Hematopoietic multipotent progenitor cell treated with erythropoietin and hydrocortisone succinate and interleukin-3 and kit ligand, for 4 days (in vitro differentiated cells): ENCODE measurements at places on chromosomes 1 and 21.

GRCh38 chr1:157542676-157543075 lies 9.6 kb downstream of the FCRL5 start:
- DNase-seq: peak; percentile 31

GRCh38 chr1:231421546-231421970 lies 529 bp downstream of the EGLN1 start:
- no peak for DNase-seq

GRCh38 chr1:162319493-162320175 lies 57.0 kb downstream of the SPATA46 start:
- DNase-seq: no peak

GRCh38 chr1:222275001-222275728 lies 272.7 kb downstream of the HHIPL2 start:
- no peak for DNase-seq

DNA sequence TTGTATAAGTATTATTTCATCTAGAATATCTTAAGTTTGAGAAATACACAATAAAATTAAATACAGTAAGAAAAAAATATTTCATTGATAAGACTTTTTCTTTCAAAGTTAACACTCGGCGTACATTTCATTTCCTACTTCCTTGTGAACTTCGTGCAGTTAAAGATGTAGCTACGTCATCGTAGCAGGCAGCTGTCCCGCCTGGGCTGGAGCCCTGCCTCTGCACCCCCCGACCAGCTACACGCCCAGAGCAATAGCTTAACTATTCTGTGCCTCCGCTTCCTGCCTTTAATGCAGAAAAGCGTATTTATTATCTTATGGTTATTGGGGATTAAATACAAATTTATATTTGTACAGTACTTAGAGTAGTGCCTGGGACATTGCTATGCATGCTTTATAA lies 53.5 kb downstream of the CLSTN1 start:
- peak; percentile 38 for DNase-seq

- no peak for DNase-seq
Measured at GRCh38 chr21:32539378-32539777, 45.9 kb downstream of the TCP10L start.

DNA sequence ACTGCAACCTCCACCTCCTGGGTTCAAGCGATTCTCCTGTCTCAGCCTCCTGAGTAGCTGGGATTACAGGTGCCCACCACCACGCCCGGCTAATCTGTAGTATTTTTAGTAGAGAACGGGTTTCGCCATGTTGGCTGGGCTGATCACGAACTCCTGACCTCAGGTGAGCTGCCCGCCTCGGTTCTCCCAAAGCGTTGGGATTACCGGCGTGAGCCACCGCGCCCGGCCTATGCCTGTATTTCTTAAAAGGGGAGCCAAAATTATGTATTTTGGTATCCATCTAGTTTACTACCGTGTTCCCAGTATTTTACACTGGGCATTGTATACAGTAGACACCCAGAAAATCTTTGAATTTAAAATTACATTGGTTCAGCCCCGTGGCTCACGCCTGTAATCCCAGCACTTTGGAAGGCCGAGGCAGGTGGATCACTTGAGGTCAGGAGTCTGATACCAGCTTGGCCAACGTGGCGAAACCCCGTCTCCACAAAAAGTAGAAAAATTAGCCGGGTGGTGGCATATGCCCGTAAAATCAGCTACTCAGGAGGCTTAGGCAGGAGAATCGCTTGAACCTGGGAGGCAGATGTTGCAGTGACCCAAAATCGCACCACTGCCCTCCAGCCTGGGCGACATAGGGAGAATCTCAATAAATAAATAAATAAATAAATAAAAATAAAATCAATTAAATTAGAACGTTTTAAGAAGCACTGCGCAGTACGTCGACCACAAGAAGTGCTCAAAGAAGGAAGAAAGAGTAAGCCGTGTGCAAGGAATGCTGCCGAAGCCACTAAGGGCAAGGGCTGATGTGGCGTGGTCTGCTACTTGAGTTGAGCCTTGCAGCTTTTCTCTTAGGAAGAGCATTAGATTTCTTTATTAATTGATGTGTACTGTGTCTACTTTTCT lies 1.5 kb upstream of the THRAP3 start:
- DNase-seq: no peak

DNA sequence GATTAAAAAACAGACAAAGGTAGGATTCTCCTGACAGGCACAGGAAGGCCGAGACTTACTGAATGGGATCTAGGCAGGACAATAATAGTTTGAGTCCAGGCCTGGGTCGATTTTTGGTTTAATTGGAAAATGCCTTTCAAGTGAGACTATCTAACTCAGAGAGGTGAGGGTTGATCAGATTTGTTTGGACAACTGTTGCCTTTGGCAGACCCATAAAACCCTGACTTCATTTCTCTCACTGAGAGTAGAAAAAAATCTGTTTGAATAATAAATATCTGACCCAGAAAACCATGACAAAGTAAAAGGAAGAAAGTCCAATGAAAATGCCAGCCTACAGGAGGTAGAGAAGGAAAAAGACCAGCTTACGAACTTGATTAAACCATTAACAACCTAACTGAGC lies 12.3 kb upstream of the SLC30A10 start:
- DNase-seq: no peak

DNA sequence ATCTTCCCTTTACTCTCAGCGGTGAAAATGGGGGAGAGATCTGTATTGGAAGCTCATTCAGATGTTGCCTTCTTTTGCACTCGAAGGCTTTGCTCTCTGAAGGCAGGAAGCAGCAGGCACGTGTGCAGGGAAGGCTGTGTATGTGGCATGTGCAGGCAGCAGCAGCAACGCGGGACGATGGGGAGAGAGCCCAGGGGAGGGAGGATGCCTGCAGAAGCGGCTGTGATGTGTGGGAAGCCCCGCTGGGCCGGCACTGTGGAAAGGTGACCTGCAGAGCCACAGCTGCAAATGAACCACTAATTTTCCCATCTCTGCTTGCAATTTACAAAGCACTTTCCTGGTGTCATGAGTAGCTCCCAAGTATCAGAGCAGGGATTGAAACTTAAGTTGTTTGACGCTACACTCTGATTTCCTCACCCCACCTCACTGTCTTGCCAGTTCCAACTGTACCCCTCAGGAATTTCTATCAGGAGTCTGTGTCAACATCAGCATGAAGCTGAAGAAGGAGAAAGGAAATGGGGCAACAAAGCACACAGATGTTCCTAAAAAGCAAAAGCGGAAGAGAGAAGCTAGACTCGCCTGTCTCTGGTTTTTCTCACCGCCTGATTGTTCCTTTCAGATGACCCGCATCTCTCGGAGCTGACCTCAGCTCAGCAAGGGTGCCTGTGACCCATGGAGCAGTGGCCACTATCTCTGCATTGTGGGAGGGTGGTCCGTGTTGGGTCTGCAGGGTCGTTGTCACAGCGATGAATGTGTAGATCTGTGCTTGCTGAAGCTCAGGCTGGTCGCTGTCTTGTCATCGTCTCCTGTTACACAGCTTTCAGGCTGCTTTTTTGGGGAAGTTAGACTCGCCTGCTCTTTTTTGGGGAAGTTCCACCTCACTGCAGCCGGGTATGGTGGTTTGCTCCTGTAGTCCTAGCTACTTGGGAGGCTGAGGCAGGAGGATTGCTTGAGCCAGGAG lies 156.1 kb downstream of the KIF26B start:
- DNase-seq: peak; percentile 84

DNA sequence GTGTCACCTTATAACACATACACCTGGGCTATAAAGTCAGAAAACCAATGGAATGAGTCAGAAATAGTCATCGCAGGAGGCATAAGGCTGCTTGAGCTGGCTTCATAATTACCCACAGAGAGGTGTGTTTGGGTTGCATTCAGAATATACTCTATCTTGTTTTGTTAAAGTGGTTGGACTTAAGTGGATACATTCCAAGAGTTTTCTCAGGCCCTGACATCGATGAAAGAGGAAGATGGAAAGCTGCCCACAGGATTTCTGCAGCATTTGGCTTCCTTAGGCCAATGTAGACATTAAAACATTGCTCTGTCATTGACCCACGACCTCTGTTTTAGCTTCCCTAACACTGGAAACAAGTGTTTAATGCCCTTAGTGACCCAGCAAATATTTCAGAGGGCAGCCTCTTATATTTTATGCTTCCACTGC lies 18.6 kb upstream of the BCL10 start:
- no peak for DNase-seq

GRCh38 chr1:234899041-234899729 lies 229.5 kb downstream of the TOMM20 start:
- DNase-seq: peak; percentile 20

- peak; percentile 69 for DNase-seq
Measured at GRCh38 chr1:91501971-91502671, 1.5 kb downstream of the CDC7 start.

- DNase-seq: no peak
Measured at GRCh38 chr1:208265122-208265469, 20.9 kb upstream of the PLXNA2 start.

- DNase-seq: no peak
Measured at GRCh38 chr1:9835758-9836631, 12.2 kb upstream of the CLSTN1 start.

- DNase-seq: peak; percentile 35
Measured at GRCh38 chr1:234911787-234912186, 216.8 kb downstream of the TOMM20 start.

DNA sequence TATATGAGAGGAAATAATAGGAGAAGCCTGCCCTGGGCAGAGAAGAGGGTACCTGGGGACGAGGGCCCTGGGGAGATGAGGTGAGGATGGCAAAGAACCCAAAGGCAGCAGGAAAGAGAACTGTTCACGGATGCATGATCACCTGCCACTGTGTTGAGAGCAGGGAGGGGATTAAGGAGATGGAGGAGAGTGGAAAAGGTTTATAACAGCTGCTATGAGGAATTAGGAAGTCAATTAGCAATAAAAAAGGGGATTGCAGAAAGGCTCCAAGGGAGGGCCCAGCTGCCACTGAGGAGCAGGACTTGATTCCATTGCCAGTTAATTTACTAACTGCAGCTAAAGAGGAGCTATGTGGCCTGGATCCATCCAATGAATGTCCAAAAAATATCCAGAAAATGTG lies 61.1 kb downstream of the GFI1 start:
- no peak for DNase-seq

GRCh38 chr1:7068552-7068951 lies 283.3 kb downstream of the CAMTA1 start:
- no peak for DNase-seq

DNA sequence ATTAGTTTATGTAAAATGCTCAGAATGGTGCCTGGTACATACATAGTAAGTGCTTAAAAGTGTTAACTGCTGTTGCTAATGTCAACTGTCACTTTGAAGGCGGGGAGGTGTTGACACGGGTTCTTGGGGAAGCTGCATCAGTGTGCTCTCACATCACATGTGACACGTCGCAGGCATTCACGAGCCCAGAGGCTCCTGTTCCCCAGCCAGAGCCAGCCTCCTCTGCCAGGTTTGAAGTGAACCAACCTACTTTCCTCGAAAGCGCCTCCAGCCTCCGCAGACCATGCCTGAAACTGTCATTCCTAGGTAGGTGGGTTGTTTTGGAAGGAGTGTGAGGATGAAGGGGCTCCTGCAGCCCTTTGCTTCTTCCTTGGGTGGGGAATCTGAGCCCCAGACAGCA lies 13.8 kb downstream of the GALNT2 start:
- DNase-seq: no peak

DNA sequence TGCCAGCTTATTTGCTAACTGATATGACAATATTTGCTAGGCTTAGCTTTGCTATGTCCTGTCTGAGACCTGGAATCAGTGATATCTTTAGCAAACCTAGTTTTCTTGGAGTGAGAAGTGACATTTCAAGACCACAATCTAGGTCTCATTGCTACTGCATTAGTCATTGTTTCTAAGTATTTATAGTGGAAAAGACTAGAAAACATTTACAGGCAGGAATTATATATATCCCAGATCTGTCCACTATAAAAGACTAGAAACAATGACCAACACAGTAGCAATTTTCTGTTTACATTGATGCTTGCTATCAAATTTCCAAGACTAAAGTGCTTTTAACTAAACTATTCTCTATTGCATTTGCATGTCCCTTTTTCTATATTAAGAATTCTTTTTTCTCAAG lies 5.0 kb upstream of the RGS18 start:
- DNase-seq: no peak

DNA sequence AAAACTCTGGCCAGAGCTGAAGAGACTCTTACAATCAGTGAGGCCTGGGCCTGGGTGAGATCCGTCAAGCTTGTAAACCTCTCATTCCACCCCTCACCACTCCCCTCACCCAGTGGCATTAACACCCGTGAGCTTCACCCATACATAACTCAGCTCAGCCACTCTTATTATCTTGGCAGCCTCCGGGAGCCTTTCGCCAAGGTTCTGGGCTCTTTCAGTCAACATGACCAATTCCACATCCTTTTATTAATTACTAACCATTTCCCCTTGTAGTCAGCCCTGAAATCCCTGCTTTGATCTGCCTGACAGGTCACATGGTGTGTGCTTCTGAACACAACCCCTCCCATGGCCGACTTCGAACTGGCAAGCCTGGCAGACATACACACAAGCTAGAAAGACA lies 134.8 kb downstream of the SETD4 start:
- DNase-seq: peak; percentile 68

- DNase-seq: no peak
Measured at GRCh38 chr1:201556841-201557571, 18.1 kb downstream of the NAV1 start.

DNA sequence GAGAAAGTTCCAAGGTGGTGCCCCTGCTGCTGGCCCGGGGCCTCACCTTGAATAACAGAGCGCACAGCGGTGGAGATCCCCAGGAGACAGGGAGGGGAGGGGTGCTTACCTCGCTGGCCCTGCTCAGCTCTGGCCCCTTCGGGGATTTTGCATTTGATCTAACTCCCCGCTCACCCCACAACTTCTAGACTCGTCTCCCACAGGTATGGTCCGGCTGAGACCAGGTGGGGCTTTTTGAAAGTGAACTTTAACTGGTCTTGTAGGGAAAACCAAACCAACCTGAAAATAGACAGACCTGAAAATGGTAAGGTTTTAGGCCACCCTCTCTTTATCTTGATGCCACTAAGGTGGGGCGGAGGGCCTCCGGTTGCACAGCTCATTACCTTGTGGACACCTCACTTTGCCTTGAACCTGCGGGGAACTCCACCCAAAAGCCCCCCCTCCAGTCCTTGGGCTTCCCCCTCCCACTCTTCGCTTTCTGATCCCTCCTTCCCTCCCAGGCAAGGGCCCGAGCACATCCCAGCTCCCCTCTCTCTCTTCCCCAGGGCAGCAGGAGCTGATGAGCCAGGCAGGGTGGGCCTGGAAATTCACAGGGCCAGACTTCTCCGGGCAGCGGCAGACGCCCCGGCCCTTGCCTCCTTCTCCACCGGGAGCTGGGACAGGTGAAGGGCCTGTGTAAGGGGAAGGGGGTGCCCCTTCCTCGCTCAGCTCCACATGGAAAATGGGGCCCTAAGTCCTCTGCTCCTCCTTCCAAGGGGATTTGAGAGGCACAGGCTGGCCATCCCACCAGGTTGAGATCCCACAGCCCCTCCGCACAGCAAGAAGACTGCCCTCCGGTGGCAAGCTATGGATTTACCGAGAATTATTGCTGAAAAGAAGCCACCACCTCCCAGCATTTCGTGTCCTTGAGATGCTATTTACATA lies 16.1 kb downstream of the TNFRSF8 start:
- peak; percentile 81 for DNase-seq
